ENCODE measurements at places on chromosomes 2 and 18. TPM values are rescaled to one million over a fixed set of nuclear protein-coding genes. Genes with fewer than 3 reads are reported as not detected.

DNA sequence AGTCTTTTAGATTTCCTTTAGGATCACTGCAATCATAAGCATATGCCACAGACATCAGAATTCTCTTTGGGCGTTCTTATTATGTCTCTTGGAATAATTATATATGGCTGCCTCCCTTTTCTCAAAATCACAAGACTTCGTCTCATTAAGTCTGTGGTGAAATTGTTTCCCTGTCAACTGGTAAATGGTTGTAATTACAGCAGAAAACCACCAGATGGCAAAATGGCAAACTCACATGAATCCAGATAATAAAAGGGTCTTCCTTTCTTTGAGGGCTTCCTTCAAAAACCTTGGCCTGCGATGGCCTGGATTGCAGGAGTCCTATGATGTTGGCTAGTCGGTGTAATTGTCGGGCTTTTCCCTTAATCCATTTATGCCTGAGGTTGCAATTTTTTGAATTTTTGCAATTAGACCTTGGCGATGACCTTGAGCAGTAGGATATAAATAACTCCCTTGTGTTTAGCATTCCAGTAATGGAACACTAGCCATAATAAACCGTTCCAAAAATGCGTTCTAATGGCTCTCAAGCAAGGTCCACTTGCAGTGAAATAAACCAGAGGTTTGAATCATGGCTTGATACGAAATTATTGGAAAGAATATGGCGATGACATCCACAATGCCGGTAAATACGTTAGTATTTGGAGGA is 656.4 kb downstream of the MBD2 start:
- DNase-seq: peak; percentile 37

Gene NBEAL1
- 20.0 TPM for total RNA-seq

- DNase-seq: no peak
Observed at GRCh38 chr2:134305109-134305491, 51.2 kb downstream of the MGAT5 start.

Gene DPY30
- total RNA-seq: 50.3 TPM

GRCh38 chr2:96341641-96342040 is 6.1 kb downstream of the NCAPH start:
- DNase-seq: no peak

Gene C2orf66
- total RNA-seq: under 0.01 TPM

Gene ITGA4
- total RNA-seq: 0.90 TPM

DNA sequence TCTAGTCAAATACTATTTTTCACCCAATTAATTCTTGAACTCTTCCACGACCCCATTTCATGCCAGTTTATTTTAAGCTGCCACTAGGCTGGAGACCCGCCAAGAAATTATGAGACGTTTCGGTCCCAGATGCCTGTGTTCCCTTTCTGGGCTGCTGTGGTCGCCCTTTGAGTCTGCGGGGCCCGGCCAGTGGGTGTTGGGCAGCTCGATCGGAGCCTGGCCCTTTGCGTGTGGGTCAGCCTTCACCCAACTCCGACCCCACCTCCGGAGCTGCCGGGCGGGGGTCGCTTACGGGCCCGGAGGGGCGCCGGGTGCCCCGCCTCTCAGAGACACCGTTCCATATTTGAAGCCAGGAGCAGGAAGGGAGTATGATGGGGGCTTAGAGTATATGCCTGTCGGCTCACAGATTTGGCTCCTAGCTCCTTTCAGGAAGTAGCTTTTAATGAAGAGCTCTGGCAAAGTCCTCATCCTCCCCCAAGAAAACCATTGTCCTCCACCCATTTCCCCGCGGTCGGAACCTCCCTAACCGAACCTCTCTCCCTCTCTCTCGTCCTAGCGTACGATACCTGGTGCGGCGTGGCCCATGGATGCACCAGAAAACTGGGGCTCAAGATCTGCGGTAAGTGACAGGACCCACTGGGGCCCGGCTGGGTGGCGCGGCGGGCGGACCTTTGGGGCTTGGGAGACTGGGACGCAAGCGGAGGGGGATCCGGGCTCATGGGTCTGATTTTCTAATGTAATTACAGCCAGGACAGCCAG is 5.0 kb downstream of the GAD1 start:
- DNase-seq: no peak

- no peak for DNase-seq
Observed at GRCh38 chr2:222669353-222669752, 2.1 kb upstream of the MOGAT1 start.

DNA sequence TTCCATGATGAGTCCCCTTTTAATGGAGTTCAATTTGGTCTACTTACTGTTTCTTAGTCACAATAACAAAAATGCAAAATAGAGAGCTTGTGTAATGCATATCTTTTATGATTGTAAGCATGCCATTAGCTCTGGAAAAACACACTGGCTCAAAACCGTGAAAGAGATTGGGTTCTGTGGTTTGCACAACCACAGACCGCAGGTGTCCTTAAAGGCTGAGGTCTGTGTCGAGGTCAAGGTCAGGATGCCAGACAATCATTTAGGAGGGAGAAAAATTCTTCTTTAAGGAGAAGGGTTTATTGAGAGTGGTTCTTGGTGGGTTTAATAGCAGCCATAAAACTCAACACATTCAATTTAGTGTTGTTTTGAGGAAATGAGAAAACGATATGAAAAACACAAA is 487.2 kb downstream of the GALR1 start:
- DNase-seq: no peak

- DNase-seq: no peak
Observed at GRCh38 chr2:213723707-213724106, 439.4 kb downstream of the SPAG16 start.

DNA sequence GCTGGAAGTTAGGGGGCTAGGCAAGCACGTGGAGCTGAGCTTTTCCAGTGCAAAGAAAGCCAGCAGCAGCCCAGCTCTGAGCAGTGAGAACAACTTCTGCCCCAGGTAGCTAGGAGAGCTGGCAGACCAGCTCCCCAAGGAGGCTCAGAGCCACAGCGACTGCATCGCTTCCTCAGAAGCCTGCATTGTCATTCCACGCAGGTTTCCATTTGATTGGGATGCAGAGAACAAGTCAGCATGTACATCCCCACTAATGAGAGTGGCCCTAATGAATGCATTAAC is 45.1 kb downstream of the C1QL2 start:
- no peak for DNase-seq

GRCh38 chr18:55317864-55318263 is 270.1 kb downstream of the TCF4 start:
- no peak for DNase-seq

DNA sequence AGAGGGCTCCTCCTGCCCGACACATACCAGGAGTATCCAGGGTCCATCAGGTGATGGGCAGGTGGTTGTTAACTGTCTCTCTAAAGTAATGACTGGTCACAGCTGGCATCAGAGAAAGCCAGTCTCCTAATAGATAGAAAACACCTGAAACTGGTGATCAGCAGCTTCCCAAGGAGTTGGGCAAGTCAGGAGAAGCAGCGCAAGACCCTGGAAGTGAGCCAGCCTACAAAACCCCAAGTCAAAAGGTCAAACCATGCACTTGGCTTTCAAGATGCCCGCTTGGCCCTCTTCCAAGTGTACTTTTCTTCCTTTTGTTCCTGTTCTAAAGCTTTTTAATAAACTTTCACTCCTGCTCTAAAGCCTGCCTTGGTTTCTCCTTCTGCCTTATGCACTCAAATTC is 815.2 kb downstream of the DCDC2C start:
- DNase-seq: no peak

DNA sequence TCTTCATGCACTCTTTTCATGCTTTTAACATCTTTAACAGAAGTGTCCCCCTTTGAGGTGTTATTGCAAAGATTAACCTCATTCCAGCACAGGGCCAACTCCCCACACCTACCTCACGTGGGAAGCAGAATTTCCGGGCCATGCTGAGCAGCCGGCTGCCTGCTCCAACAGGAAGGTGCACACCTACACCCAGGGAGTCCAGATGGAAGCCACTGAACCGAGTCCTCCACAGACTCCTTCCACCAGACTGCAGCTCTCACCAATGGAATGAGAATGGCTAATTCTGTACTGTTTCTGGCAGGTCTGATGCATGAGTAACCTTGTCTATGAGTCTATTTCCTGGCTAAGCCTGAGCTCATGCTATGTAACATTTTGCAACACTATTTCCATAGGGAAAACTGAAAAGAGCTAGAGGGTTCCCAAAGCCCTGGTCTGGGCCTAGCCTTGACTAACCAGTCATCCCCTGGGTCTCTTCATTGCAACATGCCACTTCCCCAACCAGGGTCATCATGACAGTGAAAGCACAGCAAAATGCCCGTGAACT is 11.0 kb downstream of the ERFE start:
- peak; percentile 75 for DNase-seq

Measured in dermis microvascular lymphatic vessel endothelial cell (primary cell).